ENCODE measurements at places on chromosomes 5 and 9.

- peak; percentile 76 for DNase-seq
Measured at GRCh38 chr9:133990366-133991213, 1.5 kb downstream of the VAV2 start.

DNA sequence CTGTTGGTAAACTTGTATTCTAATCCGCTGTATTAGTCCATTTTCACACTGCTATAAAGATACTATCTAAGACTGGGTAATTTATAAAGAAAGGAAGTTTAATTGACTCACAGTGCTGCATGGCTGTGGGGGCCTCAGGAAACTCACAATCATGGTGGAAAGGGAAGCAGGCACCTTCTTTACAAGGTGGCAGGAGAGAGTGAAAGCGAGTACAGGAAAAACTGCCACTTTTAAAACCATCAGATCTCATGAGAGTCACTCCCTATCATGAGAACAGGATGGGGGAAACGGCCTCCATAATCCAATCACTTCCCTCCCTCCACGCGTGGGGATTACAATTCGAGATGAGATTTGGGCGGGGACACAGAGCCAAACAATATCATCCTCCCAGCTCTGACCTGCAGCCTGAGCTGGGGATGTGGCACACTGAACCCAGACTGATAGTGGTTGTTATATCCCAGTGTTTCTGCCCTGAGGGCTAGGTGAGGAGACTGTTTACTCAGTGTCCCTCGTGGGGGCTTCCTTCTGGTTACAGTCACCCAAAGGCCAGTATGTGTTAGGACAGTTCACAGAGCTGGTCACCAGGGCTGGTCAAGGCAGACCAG is 488.3 kb downstream of the KDM4C start:
- no peak for DNase-seq

GRCh38 chr9:5773324-5773999 is 59.5 kb downstream of the ERMP1 start:
- DNase-seq: no peak

DNA sequence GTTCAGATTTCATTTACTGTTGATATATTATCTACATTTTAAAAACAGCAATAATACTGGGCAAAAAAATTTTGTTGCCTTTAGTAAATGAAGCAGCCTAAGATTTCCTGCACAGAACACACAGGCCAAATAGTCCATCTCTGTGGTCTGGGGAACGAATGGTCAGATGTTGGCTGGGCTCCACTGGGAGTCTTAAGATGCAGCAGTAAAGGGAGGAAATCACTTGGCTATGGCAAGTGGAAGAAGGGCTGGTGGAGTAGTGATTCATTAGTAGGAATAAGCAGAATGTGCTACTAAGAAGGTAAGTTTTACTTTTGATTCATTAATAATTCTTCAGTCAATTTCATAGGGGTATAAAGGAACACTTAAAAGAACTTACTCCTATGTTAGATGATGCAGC is 91.1 kb upstream of the ARRDC3 start:
- DNase-seq: no peak

GRCh38 chr5:35117967-35118366 is 70.2 kb upstream of the AGXT2 start:
- DNase-seq: peak; percentile 30

DNA sequence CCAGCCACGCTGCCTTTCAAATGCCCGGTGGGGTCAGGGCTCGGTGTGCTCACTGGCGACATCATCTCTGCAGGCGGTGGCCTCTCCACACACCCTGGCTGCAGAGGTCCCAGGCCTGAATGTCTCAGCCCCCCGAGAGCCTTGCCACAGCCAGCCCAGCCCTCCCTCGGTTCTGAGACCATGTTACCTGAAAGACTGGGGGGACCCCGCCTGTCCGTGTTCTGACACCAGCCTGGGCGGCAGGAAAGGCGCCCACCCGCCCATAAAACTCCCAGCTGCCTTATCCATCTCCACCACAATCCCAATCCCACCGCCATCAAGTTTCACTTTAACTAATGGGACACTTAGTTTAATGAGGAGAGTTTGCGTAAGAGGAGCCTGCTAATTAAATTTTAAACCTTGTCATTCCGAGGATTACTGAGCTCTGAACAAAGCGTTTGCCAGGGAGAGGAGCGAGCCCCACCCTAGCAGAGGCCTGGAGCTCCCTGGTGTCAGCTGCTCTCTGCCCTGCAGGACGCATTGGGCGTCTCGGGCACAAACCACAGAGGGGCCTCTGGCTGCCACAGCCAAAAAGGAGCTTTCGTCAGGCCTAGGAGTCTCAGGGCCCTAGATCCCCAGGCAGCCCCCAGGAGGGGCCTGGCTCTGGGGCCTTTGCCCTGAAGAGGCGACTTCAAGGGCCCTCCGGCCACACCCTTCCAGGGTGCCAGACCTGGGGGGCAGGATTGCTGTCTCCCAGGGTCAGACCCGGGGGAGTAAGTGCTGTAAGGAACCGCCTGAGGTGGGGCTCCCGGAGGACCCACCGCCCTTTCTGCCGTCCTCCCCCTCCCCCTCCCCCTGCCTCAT is 15.3 kb downstream of the LHX3 start:
- no peak for DNase-seq

GRCh38 chr5:132013006-132013689 is 1.7 kb upstream of the ACSL6 start:
- no peak for DNase-seq

GRCh38 chr9:34898846-34899245 is 59.2 kb upstream of the PHF24 start:
- no peak for DNase-seq

- DNase-seq: no peak
Measured at GRCh38 chr9:135736272-135736978, 34.4 kb downstream of the KCNT1 start.

DNA sequence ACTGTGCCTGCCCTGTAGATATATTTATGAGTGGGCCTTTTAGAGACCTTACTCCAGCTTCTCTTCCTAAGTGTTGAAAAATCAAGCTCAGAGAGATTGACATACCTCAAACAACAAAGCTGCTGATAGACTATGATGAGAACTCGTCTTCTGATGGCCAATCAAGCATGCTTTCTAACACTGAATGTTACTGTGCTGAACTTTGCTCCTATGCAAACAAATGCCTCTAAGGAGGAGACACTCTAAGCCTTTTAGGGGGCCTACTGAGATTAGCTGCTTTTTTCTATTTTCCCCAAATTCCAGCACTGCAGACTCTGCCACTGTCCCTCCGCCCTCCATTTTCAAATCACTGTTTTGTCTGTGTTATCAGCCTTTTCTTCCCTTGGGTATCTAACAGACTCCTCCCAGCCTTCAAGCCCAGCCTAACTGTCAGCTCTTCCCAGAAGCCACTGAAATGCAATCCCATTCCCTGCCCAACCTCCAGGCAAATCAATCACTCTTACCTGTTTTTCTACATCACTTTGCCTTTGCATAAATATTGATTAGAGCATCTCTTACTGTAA is 39.5 kb downstream of the TXNDC8 start:
- no peak for DNase-seq

DNA sequence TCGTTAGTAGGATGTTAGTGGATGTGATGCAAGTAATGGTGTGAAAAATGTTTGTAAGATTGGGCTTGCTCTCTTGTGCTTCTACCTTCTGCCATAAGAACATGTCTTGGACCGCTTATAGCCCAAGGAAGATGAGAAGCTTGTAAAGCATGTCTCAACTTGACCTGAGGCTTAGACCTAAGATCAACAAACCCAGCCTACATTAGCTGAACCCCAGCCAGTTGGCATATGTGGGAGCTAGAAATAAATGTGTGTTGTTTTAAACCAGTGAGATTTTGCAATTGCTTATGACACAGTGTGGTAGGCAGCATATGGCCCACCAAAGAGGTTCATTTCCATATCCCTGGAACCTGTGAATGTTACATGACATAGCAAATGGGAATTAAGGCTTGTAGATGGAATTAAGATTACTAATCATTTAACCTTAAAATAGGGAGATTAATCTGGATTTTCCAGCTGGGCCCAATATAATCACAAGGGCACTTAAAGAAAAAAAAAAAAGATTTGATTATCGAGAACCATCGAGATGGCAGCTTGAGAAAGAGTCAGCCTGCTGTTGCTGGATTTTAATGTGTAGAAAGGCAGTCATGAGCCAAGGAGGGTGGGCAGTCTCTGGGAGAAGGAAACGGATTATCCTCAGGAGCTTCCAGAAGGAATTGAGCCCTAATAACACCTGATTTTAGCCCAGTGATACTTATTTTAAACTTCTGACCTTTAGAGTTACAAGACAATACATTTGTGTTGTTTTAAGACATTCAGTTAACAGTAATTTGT is 27.3 kb upstream of the EDIL3 start:
- no peak for DNase-seq

- no peak for DNase-seq
Measured at GRCh38 chr9:130041648-130042405, 1.2 kb downstream of the FNBP1 start.

DNA sequence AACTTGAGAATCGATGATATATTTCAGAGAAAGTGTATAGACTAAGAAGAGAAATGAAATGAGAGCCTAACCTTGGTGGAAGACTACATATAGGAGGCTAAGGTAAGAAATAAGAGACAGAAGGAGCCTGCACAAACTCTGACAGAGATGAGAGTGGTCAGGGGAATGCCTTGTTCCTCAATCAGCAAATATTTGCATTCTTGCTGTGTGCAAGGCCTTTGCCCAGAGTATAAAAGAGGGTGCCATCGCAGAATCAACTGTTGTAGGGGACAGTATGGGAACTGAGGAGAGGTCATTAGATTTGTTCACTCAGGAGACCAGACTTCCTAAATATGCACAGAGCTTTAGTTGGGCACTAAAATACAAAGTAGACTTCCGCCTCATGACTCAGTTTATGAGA is 137.2 kb downstream of the ATG10 start:
- DNase-seq: no peak

DNA sequence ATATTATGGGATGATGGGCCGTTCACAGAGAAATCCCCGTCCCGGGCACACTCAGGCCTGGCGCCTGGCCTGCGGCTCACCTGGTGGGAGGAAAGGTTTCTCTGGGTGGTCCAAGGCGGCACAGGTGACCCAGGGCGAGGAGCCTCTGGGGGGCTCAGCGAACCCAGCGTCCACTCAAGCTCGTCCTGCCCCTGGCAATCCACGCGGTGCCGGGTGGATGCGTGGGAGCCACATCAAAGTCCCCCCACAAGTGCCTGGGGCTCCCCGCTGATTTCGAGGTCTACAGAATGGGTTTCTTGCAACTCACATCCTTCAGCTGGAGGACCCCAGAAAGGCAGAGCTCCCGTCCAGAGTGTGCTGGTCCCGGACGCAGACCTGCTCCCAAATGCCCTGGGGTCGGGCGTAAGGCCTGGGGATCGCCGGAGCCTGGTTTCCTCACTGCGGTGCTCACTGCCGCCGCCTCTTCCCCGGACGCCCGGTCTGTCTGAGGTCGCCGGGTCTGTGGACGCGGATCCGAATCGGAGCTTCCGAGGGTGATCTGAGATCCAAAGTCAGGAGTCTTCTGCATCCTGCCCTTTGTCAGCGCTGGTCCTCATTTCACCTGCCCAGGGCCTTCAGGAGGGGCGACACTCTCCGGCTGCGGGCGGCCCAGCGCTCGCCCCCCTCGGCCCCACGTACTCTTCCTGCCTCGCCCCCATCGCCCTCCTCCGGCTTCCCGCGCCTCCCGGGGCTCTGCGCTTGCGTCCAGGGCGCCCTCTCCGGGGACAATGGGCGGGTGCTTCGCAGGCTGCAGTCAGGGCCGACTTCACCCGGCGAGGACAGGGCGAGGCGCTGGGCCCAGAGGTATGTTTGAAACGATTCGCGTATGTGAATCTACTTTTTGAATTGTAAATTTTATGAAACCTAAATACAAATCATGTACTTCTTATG is 20.0 kb upstream of the RUFY1 start:
- peak; percentile 29 for DNase-seq

GRCh38 chr9:90966480-90967144 is 165.0 kb downstream of the SYK start:
- no peak for DNase-seq

All from kidney capillary endothelial cell (primary cell).